Caco-2 (cell line): ENCODE measurements at places on chromosomes 12 and 14. TPM values are rescaled to one million over a fixed set of nuclear protein-coding genes. Genes with fewer than 3 reads are reported as not detected.

RILPL1 gene
- 16.2 and 17.0 TPM in 2 replicates for total RNA-seq

TAS2R19 gene
- total RNA-seq: 4.8 and 5.7 TPM in 2 replicates

PTGER2 gene
- total RNA-seq: 0.27 and 0.39 TPM in 2 replicates

GLT8D2 gene
- 0.49 TPM in 1 of 2 replicates, not detected in the other for total RNA-seq

FAIM2 gene
- total RNA-seq: 0.07 and 0.09 TPM in 2 replicates

SIX4 gene
- 4.3 and 4.8 TPM in 2 replicates for total RNA-seq

ANKRD33 gene
- total RNA-seq: not detected in 2 replicates

RERG gene
- total RNA-seq: 0.37 TPM in 1 of 2 replicates, not detected in the other

SIX6 gene
- not detected in 2 replicates for total RNA-seq

IRAK3 gene
- total RNA-seq: not detected in 2 replicates

RAB2B gene
- 18.8 and 20.9 TPM in 2 replicates for total RNA-seq

KRT7 gene
- total RNA-seq: 13.9 and 19.9 TPM in 2 replicates

OR6S1 gene
- not detected in 2 replicates for total RNA-seq

NFE2 gene
- total RNA-seq: 5.7 and 6.2 TPM in 2 replicates

DCAF5 gene
- total RNA-seq: 34.8 and 36.8 TPM in 2 replicates
